ENCODE measurements at places on chromosomes 12 and 14.

GRCh38 chr12:47415054-47415453, 290.8 kb downstream of the RPAP3 start:
- no peak for DNase-seq

GRCh38 chr12:71476513-71476912, 36.9 kb downstream of the LGR5 start:
- DNase-seq: no peak

- DNase-seq: no peak
Measured at GRCh38 chr14:35380794-35381193, 23.8 kb downstream of the NFKBIA start.

- no peak for DNase-seq
Measured at GRCh38 chr14:36021030-36021422, 155.5 kb downstream of the PTCSC3 start.

DNA sequence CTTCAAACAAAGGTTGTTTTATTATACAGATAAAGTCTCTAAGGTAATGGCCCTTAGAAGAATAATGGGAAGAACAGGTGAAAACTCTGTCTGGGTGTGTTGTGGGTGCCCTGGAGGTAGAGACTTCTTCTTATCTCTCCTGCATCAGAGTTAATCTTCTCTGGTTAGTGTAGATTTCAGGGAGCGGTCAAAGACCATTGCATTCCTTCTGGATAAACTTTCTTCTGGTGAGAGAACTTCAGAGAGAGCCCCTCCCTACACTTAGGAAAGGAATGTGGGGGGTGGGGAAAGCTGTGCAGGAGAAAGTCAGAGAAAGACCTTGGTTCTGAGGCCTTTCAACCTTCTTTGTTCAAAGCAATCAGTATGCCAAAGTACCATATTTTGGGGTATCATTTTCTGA, 658.5 kb downstream of the DIO2 start:
- no peak for DNase-seq

DNA sequence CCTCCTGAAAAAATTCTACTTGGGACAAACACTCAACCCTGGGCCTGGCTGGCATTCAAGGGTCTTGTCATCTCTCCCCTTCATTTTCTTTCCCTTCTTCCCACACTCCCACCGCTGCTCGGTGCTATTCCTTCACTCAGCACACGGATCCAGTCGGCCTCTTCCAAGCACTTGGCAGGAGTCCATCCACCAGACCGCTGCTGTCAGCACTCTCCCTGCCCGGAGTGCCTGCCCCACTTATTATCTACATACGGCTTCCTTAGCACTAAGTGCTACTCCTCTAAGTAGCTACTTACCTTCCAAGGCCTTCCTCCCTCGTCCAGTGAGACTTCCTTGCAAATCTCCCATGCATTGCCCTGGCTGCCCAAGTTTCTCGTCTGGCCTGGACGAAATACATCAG, 29.8 kb downstream of the CALM1 start:
- DNase-seq: peak; percentile 64

DNA sequence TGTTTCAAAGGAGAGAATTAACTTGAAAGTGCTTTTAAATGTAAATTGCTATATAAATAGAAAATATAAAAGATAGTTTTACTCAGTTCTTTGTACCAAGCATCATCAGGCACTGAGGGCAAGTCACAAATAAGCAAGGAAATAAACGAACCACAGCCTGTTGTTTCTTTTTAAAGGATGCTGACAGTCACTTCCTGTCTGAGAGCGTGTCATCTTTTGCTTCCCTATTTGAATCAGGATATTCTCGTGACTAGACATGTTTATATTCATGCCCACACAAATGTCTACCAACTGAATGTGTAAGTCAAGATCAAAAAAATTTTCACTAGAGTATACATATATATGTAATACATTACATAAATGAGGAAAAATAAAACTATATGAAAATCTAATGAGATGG, 31.4 kb upstream of the SLC2A13 start:
- no peak for DNase-seq

- DNase-seq: no peak
Measured at GRCh38 chr12:81022531-81022930, 55.3 kb upstream of the ACSS3 start.

DNA sequence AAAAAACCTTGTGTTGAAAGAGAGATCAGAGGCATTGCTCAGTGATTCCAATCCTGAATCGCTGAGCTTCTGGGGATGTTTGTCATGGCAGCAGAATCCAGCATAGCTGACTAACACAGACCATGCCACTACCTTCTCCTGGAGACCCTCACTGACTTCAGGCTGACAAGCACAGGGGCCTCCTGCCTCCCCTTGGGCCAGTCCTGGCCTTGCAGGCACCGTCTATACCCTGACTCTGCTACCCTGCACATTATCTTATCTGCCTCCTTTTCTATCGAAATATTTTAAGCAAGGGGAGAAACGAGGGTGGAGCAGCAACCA, 139.8 kb downstream of the KIF26A start:
- DNase-seq: no peak

DNA sequence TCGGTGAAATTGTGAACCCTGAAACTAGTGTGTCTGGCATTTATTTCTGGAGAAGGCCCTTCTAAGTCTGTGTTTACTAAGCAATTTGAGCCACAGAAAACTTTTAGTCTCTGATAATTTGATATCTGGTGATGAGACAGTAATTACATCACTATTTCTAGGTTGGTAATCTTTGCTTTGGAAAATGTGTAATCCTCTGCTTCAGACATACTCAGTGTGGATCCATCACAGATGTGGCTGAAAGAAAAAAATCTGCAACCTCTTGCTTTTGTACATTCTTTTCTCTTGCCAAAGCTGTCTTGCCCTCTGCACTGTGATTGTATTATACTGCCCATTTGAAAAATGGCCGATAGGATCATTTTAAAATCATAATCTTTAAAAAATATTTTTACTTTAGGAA, 78.1 kb downstream of the PELI2 start:
- no peak for DNase-seq

- DNase-seq: no peak
Measured at GRCh38 chr12:117985182-117985581, 16.4 kb upstream of the KSR2 start.

DNA sequence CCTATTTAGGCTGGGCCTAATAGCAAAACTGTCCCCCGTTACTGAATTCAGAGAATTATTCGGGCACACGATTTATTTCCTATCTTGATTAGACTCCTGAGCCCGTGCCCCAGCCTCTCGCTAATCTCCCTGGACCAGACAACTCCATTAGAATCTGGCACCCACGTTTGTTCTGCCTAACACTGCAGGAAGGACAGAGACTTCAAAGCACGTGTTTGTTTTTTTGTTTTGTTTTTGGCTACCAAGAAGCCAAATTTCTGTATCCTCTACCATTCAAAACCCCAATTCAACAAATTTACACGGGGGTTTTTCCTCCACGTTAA, 4.8 kb downstream of the USP44 start:
- DNase-seq: no peak

DNA sequence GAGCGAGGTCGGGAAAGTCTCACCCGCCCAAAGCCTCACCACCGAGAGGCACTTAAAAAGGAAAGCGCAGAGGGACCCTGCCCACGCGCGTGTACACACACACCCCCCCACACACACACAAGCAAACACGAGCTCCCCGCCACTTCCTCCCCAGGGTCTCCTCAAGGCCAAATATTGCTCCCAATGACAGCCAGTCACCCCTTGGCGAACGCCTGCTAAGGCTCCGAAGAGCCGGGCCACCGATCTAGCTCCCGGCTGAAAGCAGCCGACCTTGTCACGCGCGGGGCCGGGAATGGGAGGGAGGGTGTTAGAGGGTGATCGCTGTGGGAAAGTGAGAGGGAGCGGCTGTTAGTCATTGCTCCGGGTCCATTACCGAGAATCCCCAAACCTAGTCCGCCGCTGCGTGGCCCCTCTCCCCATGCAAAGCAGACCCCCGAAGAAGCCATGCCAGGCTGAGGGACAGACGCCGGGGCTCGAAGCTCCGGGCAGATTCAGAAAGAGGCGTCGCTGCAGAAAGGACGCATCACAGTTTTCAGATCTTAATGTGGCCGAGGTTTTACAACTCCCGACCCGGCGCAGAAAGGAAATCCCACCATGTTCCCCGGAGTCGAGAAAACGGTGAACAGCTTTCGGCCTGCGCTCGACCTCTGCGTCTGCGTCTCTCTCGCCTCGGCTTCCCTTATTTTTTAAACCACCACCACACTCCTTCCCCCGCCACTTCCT, 2.6 kb downstream of the BMP4 start:
- peak; percentile 64 for DNase-seq

DNA sequence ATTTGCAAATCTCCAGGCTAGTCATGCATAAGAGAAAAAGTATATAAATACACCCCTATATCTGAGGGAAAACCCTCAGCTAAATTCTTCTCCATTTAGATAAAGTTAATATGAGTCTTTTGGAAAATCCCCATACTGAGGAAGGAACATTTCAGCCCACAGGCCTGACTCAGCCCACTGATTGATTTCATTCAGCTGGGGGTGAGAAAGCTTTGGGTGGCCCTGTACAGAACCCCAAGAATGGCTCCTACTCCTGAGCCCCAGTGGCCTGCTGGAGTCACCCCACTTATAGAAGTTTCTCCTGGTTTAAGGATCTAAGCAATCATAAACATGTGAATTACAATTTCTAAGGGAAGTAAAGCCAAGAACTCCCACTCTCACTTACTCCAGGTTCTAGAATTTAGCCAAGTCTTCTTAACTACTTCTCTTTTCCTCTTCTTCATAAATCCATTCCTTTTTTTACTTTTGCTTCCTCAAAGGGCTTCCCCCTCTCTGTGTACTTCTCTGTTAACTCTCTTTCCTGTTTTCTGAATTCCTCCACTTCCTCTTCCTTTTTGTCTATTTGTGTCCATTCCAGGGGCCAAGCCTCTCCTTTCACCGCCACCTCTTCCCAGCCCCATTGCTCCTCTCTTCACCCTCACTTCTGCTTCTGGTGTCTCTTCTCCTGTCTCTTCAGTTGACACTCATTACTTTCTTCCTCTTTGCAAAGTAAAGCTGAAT, 21.0 kb downstream of the RTN1 start:
- no peak for DNase-seq

DNA sequence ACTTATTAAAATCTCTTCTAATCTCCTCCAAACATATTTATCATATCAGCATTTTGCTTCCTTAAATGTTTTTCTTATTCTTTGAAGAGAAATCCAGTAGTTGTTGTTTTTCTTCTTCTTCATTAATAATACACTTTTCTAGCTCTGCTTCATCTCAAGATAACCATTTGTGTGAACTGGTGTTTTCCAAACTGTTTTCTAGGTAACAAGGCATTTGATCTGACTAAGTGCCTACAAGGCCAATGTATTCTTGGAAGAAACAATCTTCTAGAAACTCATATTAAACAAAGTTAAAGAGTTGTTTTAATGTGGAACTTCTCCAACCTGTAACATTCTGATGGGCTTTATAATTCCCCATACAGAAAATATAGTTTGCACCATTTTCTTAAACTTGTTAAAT, 30.8 kb upstream of the IFNG start:
- DNase-seq: no peak

- no peak for DNase-seq
Measured at GRCh38 chr14:77236814-77237213, 34.2 kb downstream of the NGB start.

DNA sequence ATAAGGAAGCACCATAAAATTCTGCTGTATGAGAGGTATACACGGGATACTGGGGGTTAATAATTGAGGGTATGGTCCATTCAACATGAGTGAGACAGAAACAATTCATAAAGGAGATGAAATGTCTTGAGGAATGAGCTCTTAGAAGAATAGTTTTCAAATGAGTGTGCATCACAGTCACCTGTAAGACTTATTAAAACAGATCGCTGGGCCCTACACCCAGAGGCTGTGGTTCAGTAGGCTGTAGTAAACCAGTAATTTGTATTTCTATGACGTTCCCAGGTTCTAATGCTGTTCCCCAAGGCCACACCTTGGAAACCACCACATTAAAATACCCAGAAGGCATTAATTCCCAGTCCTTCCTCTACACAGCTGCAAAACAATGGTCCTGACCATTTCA, 49.6 kb downstream of the CAND1 start:
- DNase-seq: no peak

GRCh38 chr14:103094406-103095209, at the start of gene EXOC3L4:
Gene EXOC3L4 (plus strand): TSS chr14:103094725. CDS start chr14:103100220, 5,495 bp downstream.
- DNase-seq: peak; percentile 42

DNA sequence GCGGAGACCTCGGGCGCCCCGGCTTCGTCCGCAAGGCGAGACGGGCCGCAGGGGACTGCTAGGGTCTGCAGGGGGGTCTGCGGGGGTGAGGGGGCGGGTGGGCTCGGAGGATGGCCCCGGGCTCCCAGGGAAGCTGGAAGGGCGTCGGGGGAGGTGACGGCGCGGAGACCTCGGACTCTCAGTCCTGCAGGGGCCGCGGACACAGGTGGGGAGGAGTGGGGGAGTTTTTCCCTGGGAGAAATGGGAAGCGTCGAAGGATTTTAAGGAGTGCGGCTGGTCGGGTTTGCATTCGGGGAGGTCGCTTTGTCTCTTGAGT, 25.9 kb downstream of the ZBTB42 start:
- no peak for DNase-seq

GRCh38 chr12:116533343-116534251, 25.6 kb upstream of the MAP1LC3B2 start:
- peak; percentile 82 for DNase-seq

GRCh38 chr12:70540996-70541395, 96.2 kb downstream of the PTPRB start:
- DNase-seq: no peak

DNA sequence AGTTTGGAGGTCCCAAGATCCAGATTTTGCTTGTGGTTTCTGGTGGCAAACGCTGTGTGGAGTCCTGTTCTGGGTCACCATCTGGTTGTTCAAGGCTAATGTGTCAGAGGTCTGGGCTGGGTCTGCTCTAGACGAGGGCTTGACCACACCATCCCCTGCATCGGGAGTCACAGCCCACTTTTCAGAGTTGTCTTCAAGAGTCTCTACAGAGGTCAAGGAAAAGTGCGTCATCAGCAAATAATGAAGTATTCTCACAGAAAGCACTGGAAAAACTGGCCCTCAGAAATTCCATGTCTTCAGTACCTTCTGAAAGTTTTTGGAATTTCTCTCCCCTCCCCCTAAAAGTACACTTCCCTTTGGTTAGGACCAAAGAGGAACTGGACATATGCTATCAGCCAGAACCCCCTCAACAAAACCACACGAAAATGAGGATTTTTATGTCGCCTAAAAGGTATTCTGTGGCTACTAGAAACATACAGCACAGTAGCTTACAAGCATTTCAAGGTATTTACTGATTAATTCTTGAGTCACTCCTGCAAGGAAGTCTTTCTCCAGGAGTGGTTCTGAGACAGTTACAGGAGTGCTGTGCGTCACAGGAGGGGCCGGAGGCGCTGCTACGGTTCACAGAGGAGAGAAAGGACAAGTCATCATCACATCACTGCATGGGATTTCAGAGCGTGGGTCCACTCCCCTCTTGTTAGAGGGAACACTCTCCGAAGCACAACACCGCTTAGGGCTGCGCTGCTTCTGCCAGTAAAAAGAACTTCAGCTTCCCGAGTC, 35.4 kb downstream of the RAD52 start:
- DNase-seq: no peak

GRCh38 chr12:49917788-49918173, 14.1 kb upstream of the FAIM2 start:
- no peak for DNase-seq

GRCh38 chr14:51847489-51847796, 13.0 kb upstream of the GNG2 start:
- no peak for DNase-seq

GRCh38 chr12:126055521-126055920, 990.3 kb downstream of the AACS start:
- no peak for DNase-seq

- DNase-seq: no peak
Measured at GRCh38 chr14:67191768-67192290, 2.6 kb downstream of the GARIN2 start.

All from left ventricle myocardium superior (tissue), 1 donor.